Activated gamma-delta T cell (primary cell): ENCODE measurements at places on chromosomes 7 and 10.

GRCh38 chr7:36190447-36191291 is 37.6 kb downstream of the EEPD1 start:
- no peak for DNase-seq

DNA sequence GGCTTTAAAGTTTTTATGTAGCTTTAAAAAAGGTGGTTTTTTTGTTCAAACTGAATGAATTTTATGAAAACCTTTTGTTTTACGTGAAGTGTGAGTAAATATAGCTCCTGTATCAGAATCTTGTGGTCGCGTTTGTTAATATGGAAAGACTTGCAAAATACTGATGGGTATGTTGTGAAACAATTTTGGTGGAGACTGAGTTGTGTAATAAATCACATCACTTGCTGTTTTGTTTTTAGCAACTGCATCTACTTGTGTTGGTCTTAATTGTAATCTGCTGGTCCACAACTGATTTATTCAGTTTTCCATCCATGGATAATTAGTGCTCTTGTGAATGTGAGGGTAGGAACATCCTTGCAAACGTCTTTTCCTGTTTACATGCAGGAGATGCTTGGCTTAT is 10.5 kb downstream of the PLXDC2 start:
- DNase-seq: no peak

GRCh38 chr10:128863823-128864405 is 603.1 kb upstream of the MGMT start:
- DNase-seq: no peak

GRCh38 chr10:51224671-51225161 is 150.4 kb downstream of the PRKG1 start:
- DNase-seq: no peak

DNA sequence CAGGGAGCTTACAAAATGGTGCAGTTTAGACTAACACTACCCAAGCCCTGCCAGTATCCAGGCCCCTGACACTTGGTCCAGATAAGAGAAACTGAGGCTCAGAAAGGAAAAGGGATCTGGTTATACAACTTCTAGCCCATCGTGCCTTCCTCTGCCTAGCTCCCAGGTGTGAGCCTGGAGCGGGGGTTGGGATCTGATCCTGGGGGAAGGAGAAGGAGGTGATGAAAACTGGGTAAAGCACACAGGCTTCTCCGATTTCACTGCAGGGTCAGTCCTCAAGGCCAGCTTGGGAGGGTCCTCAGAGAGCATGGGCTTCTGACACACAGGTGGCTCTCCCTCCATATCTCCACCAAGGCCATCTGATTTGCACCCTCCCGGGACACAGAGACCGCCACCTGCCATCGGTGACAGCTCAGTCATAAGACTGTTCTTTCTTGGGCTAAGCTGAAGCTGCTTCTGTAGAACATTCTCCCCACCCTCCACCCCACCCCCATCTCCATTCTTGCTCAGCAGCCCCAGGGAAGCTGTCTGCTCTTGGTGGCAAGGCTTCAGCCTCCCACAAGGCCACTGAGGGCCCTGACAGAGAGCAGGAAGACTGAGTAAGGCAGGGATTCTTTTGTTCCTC is 16.4 kb downstream of the SRRM3 start:
- DNase-seq: no peak

DNA sequence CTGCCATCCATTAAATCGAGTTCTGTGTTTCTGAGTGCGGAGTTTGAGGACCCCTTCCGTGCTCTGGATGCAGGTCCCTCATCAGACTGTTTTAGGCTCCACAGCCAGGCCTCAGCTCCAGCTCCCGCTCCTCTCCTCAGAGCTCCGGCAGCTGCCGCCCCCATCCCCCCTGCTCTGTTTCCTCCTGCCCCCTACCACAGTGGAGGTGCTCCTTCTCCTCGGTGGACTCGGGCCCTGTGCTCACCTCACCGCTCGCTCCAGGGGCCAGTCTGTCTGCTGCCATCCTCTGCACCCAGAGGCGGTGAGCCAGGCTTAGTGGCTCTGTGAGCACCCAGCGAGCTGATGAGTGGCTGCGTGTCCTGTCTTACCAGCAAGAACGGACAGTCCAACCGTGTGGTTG is 21.4 kb upstream of the PRKAR1B start:
- DNase-seq: no peak
